ENCODE measurements at places on chromosomes 13 and 19.

DNA sequence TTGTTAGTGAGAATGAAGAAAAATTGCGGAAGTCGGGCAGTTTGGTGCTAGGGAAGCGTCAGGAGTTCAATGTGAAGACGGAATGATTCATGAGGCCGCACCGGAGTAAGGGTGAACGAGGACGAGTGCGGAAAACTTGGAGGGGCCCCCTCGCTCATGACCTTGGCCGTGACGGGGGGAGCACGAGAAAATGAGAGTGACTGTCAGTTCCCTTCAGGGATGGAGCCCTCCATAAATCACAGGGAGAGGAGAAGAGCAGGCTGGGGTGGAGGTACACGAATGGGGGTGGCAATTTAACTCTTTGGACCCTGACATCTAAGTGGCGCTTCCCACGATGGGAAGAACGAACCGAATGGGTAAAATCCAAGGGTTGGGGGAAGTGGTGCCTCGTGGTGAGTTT, 486.4 kb downstream of the TSHZ3 start:
- no peak for DNase-seq

DNA sequence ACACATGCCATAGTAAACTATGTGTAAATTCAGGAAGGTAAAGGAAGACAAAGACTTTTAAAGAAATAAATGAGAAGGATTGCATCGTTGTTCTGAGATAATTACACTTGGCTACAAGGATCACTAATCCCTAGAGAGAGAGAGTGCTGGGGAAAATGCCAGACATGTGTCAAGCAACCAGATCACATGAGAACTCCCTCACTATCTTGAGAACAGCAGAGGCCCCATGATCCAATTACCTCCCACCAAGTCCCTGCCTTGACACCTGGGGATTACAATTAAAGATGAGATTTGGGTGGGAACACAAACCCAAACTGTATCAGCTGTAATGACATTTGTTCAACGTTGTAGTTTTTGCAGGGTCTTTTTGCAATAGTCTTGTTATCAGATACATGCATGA, 1600.9 kb upstream of the MIR17HG start:
- DNase-seq, result no peak

GRCh38 chr19:50894478-50895356, 16.5 kb downstream of the KLK4 start:
- no peak for DNase-seq

DNA sequence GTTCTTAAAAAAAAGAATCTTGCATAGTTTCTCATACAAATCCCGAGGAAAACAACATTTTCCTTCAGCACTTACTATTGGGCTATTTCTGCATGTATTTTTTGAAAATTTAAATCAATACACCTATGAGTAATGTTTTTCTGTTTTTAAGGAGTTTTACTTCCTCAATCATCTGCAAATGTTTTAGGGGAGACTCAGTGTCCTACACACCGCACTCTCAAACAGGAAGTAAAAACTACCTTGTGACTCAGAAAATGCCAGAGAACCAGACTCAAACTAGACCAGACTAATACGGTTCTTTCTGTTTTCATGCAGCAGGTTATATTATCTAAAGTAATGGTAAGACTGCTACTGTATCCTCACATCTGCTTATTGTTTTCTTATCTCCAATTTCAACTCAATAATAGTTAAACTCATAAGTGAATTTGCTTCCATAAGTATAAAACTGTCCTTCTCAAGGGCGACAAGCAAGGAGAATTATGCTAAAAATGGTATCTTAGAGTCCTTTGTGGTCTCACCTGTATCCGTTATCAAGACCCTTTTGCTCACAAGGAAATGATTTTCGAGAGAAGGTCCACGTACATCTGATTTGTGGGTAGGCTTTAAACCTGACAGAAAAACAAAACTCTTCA, 52.5 kb downstream of the FLT3 start:
- DNase-seq, result no peak

Measured in adipocyte (in vitro differentiated cells).